ENCODE measurements at places on chromosomes 3 and 15. TPM values are rescaled to one million over a fixed set of nuclear protein-coding genes. Genes with fewer than 3 reads are reported as not detected.

Gene ITIH1
- polyA plus RNA-seq: not detected

Gene CCR5
- 4.2 TPM for polyA plus RNA-seq

Gene PLS1
- polyA plus RNA-seq: 6.2 TPM

Gene OXSR1
- 13.1 TPM for polyA plus RNA-seq

Gene RLBP1
- not detected for polyA plus RNA-seq

Gene ADAMTS7
- not detected for polyA plus RNA-seq

Gene GOLGA8J
- polyA plus RNA-seq: 0.17 TPM

Gene ZNF502
- 3.6 TPM for polyA plus RNA-seq

Gene C3orf70
- polyA plus RNA-seq: not detected

Gene KY
- not detected for polyA plus RNA-seq

Gene AADACL2
- not detected for polyA plus RNA-seq

Gene COL6A5
- polyA plus RNA-seq: not detected

Gene COL8A1
- not detected for polyA plus RNA-seq

DNA sequence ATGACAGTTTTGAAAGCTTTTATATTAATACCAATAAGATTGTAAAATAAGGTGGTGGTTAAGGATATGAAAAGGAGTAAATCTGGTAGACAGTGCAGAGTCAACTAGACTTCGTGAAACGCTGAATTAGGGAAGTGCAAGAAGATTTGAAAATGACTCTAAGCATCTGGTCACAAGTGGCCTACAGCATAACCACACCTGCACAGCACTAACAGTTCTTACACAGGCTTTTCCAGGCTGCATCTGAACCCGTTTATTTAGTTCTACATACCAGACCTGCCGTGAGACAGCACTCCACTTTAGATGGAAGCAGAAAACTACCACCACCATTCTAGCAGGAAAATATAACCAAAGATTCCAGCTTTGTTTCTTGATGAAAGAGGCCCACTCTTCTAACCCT is 1.9 kb downstream of the DMXL2 start:
- no peak for DNase-seq

DNA sequence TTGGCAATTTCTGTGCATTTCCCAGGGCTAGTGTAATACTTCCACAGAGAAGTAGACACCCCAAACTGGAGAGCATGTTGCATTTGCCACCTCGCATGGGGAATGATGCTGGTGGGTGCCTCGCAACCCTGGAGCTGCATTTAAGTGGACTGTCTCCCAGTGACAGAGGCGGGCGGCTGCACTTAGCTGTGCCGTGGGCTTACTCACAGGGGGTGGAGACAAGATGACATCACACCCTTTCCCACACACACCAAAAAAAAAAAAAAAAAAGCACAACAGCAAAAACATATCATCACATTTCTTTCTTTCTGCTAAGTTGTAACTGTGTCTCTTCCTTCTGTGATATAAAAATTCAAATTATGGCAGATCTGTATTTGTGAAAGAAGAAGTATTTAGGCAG is at the start of gene ABI3BP:
ABI3BP (minus strand) TSS at position 113 of the 400 bp plus-strand sequence; CDS start at position 76, 37 bp downstream.
- DNase-seq: no peak

- no peak for DNase-seq
These were observed 989 bp downstream of the GNB4 start for GRCh38 chr3:179450261-179450701.

DNA sequence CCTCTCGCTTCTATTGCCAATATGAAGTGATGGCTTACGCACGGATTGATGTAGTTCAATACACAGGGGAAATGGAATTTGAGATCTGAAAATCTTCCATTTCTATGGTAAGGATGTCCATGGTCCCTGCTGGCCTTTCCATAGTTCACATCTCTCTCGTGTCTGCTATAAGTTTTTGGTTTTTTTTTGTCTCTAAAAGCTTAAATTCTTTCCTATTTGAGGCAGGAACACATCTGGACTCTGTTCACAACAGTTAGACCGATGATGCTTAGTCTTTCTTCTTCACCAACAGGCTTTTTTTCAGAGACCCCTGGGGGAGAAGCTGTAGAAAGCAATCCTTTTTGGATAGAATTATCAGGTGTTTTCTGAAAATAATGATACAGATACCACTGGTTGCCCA is 108.1 kb downstream of the XXYLT1 start:
- no peak for DNase-seq

DNA sequence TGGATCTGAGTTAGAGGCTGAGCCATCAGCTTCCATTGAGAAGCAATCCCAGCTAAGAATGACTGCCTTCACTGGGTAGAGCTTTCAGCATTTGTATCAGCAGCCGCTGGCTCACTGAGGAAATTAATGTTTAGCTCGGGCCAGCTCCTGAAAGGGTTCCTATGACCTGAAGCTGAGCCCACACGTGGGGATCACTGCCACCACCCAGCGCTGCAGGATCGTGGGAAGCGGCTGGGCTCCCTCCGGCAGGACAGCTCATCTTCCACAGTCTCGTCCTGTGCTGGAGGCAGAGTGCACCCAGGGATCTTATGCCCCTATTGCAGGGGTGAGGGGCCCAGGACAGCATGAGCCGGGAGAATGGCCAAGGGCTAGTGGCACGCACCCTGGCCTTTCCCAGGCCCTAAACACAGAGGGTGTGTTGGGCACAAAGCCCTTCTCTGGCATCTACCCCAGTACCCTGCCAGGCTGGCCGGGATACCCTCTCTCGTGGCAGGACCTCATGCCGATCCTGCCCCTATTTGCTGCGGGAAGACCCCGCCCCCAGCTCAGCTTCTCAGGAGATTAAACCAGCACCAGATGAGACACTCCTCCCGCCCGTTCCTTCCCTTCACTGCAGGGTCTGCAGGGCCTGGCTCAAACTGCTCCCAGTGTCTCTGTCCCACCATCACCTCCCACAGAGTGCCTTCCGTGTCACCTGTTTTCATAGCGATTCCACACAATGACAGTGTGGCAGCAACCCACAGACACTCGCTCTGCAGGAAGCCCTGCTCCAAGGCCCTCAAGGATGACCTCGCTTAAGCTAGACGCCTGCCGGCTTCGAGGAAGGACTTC is 28.5 kb downstream of the KLHL25 start:
- no peak for DNase-seq

DNA sequence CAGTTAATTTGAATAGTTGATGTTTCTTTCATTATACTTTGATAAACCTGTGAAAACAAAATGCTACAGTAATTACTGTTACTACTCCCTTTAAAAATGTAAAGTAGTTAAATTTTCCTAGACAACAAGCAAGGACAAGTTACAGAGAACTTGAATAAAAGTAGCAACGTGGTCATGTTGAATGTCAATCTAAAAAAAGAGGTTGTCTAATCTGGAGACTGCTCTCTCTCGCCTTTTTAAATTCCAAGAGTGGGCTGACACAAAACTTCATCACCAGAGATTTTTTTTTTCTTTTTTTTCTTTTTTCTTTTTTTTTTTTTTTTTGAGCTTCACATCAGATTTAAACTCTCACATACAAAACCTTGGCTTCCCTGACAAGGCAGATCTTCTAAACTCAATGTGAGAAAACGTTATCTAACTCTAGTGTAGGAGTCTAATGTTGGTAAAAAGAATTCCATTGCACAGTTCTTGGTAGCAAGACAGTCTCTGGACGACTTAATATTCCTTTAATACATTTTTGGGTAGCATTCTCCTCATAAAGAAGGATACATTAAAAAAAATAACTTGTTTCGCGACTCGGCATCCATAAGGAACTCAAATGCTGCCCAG is 4.1 kb downstream of the FOXP1 start:
- DNase-seq: no peak

DNA sequence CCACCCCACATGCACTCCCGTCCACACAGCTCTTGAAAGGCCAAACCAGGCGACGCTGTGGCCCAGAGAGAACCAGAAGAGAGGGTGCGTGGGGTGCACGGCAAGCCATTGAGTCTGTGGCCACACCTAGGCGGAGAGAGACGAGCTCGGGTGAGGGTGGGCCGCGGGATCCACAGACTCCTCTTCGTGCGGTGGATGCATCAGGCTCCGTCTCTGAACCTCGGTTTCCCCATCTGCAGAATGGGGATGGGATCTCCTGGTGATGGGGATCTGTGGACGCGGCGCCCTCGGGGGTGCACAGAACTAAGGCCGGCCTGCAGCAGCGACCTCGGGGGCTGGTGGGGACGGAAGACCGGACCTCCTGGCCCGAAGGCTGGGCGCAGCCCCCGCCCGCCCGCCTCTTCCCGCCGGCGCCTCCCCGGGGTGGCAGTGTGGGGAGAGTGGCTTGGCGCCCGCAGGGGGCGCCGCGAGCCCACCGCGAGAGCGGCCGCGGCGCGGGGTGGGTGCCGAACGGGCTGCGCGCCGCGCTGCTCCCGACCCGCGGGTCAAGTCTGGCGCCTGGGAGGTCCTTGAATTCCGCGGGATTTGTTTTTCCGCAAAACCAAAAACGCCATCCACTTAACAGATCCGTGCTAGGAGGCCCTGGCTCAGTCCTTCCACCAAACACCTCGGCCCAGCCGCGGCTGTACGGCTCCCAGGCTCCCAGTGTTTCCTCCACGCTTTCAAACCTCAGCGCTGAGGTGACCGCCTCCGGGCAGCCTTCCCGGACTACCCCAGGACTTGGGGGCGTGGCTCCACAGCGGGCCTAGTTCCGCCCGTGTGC is 13.2 kb upstream of the ADPGK start:
- peak; percentile 62 for DNase-seq

GRCh38 chr3:73148682-73149081 is 87.2 kb downstream of the EBLN2 start:
- DNase-seq: no peak

- DNase-seq: no peak
These were observed 42.3 kb downstream of the NR1D2 start for GRCh38 chr3:23987356-23987755.

GRCh38 chr3:59273976-59274375 is 224.2 kb upstream of the CFAP20DC start:
- no peak for DNase-seq

GRCh38 chr15:90560229-90560776 is 30.6 kb downstream of the CRTC3 start:
- DNase-seq: no peak

- no peak for DNase-seq
These were observed 109.6 kb upstream of the TMCO5A start for GRCh38 chr15:37824717-37825382.

GRCh38 chr3:147328711-147329110 is 77.6 kb downstream of the ZIC4 start:
- no peak for DNase-seq

DNA sequence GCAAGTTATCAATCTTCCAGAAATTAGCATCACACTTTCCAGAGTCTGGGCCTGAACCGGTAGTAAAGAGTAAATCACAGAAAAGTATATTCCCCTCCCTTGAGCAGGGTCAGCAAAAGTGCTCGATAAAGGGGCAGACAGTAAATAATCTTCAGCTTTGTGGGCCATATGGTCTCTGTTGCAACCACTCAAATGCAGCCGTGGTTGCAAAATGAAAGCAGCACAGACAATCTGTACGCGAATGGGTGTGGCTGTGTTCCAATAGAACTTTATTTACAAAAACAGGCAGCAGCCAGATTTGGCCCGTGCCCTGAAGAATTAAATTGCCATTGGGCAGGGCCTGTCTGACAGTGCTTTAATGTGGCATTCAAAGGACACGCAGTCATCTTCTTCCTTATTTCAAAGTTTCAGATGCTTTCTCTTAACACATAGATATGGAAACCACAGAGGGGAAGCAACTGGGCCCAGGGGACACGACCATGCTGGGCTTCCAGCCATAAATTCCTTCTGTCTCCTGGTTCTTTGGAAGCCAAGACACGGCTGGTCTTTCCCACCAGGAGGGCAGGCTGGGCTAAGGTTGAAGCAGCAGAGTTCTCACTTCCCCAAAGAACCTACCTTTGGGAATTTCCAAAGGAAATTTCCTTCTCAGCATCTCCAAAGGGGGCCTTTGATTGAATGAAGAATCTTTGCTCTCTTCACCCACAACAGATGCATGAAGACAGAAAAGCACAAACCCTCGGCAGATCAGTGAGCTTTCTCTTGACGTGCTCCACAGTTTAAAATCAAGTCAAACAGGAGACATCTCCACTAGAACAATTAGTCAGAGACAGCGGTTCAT is 489.8 kb upstream of the PROK2 start:
- DNase-seq: no peak

- DNase-seq: no peak
These were observed 48.2 kb upstream of the FMN1 start for GRCh38 chr15:33242669-33243191.

DNA sequence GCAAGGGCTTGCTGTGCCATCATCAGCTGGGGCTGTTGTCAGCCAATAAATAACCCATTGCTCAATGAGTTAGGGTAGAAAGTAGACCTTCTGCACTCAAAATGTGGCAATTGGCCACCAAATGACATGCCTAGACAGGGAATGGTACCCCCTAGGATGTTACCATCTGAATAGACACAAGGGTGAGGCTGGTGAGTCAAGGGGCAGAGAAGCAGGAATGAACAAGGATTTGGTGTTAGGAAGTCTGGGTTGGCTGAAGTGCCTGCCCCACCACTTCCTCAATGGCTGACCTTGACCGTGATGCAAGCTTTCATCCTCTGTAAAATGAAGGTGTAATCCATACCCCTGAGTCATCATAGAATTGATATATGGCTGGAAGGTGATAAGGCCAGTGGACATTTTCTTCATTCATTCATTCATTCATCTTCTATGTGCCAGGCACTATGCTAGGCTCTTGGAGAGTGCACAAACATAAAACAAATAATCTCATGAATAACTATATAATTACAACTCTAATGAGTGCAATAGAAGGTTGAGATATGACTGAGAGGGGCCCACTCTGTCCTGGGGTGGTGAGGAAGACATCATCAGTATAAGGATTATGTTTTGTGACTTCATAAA is 4.4 kb upstream of the CA12 start:
- no peak for DNase-seq

DNA sequence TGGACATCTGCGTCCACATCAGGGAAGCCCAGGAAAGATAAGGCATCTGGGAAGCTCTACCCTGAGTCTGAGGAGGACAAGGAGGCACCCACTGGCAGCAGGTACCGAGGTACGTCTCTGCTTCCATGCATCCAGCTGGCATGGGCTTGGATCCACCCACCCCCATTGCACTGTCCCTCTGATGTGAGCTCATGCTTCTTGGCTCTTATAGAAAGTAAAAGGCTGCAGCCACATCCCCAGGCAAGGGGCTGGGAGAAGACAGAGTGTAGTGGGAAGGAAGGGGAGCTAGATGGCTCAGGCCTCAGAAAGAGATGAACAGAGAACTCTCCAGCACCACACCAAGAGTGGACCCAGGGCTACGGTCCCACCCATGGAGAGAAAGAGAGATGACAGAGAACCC is 18.2 kb downstream of the PTH1R start:
- no peak for DNase-seq

All from immature natural killer cell (primary cell).